Stimulated activated CD4-positive, alpha-beta T cell treated with anti-CD3 and anti-CD28 coated beads, Interleukin-2, amount 100 ng/mL, for 48 hours (primary cell): ENCODE measurements at places on chromosomes 2 and 18.

DNA sequence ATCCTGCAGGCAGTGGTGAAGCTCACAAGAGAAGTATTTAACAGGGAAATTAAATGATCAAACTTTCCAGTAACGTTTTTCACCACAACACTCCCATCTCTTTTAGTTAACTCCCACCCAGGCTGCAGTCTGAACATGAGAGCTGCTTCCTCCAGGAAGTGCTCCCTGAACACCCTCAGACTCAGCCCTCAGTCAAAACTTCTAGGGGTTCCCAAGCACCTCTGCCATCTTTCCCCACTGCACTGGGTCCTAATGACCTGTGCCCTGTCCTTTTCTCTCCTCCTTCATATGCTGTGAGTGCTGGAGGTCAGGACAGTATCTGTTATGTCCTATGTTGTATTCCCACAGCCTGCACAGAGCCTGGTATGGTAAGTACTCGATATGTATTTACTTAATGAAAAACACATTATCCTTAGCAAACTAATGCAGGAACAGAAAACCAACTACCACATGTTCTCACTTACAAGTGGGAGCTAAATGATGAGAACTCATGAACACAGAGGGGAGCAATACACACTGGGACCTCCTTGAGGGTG is 49.2 kb upstream of the ASPRV1 start:
- no peak for DNase-seq

- no peak for DNase-seq
Measured at GRCh38 chr2:159152128-159152778, 134.2 kb downstream of the WDSUB1 start.

GRCh38 chr2:79369127-79369526 is 143.7 kb upstream of the CTNNA2 start:
- no peak for DNase-seq

DNA sequence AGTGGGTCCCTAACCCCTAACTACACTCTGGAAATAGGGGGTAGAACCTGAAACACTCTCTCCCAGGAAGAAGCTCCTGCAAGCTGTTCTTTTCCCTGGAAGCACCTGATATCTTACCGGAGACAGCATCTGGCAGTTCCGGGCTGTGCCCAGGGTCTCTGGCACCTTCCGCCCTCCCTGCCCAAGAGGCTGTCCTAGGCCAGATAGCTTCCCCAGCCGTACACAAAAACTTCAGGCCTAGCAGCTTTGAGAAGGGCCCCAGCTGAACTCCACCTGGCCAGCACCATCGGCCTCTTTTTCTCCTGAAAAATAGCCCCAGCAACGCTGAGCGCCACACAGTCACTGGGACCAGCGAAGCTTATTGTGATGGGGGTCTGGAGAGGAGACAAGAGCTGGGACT is 9.7 kb downstream of the OSR1 start:
- DNase-seq, result no peak

GRCh38 chr2:46018773-46019591 is 278.2 kb upstream of the EPAS1 start:
- no peak for DNase-seq

DNA sequence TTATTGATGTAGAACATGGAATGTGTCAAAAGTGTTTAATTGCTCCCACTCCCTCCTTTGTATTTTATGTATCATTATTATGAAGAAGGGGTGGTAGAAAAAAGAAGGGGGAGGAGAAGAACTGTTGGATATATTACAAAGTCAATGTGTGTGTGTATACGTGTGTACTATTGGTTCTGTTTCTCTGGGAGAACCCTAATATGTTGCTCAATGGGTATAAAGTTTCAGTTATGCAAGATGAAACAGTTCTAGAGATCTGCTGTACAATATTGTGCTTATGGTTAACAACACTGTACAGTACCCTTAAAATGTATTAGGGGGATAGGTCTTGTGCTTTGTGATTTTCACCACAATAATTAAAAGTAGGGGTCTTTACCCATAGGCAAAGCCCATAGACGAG is 58.1 kb upstream of the ZC3H15 start:
- no peak for DNase-seq
